ENCODE measurements at places on chromosomes 2 and 18.

- DNase-seq = peak; percentile 34
These were observed 7.2 kb upstream of the PROC start for GRCh38 chr2:127410871-127411652.

DNA sequence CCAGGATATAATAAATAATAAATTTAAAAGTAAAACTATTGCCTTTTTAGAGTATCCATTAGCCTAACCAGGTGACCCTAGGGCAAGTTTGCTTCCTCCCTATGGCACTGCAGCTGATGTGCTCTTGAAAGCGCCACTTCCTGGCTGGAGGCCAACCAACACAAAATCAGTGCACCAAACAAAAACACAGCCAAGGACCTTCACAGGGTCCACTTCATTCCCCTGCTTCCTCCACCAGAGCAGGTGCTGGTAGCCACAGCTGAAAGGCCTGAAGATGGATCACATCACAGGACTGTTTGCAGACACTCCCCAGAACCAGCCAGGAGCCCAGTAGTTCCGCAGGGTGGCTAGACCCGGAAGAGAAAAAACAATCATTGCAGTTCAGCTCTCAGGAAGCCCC, 108.8 kb downstream of the TWIST2 start:
- DNase-seq = no peak

- no peak for DNase-seq
These were observed 205.1 kb downstream of the DNAH7 start for GRCh38 chr2:195863564-195863963.

DNA sequence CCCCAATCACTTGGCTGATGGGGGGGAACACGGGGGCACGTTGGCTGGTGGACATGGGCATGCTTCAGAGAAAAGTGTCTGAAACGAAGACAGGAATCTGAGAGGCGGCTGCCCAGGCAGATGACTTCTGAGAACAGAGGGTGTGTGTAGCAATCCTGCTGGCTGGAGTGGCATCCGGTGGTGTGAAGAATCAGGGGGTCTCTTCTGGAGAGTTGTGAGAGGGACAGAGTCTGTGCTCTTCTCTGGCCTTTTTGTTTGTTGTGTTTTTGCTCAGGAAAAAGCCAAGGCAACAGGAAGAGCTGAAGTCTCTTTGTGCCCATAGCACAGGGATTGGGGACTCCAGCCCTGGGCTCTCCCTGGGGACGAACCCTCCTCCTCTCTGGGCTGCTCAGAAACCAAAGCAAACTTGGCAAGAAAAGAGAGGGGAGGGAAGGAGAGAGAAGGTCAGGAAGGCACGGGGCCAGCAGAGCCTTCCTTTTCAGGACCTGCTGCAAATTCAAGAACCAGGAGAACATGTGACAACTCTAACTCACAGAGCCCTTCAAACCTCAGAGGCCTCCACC, 97.0 kb upstream of the SMAD2 start:
- no peak for DNase-seq

GRCh38 chr2:174587579-174587978, 10.0 kb downstream of the WIPF1 start:
- no peak for DNase-seq

GRCh38 chr2:70069049-70069448, 18.2 kb upstream of the PCBP1 start:
- DNase-seq = no peak

GRCh38 chr2:197704434-197705120, 592 bp upstream of the MARS2 start:
- no peak for DNase-seq

GRCh38 chr2:119849838-119850565, 90.3 kb downstream of the PTPN4 start:
- DNase-seq = no peak

GRCh38 chr2:223797037-223797436, 40.3 kb downstream of the AP1S3 start:
- DNase-seq = no peak

- DNase-seq = no peak
These were observed 92.6 kb upstream of the VRK2 start for GRCh38 chr2:57954020-57954419.
